ENCODE measurements at places on chromosomes 3 and 15.

DNA sequence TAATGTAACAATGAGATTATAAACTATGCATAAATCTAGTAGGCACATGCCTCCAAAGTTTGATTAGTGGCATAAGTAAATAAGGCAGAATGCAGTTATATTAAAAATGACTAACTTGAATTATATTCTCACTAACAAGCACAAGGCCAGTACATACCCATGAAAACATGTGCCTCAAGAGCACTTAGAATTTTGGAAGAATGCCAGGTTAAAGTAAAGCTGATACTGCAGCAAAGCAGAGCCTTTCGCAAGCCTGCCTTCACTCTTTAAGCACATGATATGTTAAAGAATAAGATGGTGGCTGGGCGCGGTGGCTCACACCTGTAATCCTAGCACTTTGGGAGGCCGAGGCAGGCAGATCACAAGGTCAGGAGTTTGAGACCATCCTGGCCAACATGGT lies 49.0 kb downstream of the KBTBD12 start:
- peak; percentile 33 for DNase-seq

DNA sequence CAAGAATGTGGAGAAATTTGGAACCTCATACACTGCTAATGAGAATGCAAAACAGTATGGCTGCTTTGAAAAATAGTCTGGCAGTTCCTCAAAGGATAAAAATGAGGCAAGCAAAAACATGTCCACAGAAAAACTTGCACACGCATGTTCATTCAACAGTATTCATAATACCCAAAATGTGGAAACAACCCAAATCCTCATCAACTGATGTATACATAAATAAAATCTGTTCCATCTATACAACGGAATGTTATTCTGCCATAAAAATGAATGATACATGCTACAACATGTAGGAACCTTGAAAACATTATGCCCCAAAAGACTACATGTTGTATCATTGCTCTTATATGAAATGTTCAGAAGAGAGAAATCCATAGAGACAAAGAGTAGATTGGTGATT lies 36.4 kb upstream of the OXTR start:
- DNase-seq, result no peak

DNA sequence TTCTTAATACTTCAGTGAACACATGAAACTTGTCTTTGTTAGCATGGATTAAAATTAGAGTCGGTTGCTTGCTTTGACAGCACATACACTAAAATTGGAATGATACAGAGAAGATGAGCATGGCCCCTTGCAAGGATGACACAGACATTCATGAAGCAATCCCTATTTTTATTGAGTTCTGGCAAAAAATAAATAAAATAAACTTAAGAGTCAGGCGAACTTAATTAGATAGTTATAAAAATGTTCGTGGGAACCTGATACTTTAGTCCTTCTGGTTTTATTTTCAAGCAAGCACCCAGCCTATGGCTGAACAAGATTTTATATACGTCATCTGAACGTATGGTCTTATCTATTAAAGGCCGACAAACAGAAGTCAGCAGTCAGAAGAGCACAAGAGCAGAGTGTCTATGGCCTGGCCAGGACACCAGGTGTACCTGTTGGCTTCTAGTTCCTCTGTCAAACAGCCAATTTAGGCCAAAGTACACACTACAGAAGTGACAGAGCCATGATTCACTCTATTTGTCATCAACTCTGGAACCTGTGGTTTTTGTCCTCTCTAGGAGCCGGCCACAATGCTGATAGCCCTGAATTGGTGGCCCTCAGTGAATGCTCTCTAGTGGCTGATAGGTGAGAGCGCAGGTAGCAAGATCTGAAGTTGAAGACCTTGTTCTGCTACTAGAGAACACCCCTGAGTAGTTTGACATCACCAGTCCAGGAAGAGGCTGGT lies 64.3 kb downstream of the LEO1 start:
- peak; percentile 78 for DNase-seq

GRCh38 chr3:133747373-133747772 lies 1.2 kb downstream of the TF start:
- DNase-seq, result no peak

- no peak for DNase-seq
Measured at GRCh38 chr3:133506215-133506901, 67.1 kb upstream of the CDV3 start.

GRCh38 chr15:55164284-55164683 lies 32.5 kb downstream of the RSL24D1 start:
- no peak for DNase-seq

GRCh38 chr15:85503151-85503799 lies 122.9 kb downstream of the AKAP13 start:
- DNase-seq, result no peak

DNA sequence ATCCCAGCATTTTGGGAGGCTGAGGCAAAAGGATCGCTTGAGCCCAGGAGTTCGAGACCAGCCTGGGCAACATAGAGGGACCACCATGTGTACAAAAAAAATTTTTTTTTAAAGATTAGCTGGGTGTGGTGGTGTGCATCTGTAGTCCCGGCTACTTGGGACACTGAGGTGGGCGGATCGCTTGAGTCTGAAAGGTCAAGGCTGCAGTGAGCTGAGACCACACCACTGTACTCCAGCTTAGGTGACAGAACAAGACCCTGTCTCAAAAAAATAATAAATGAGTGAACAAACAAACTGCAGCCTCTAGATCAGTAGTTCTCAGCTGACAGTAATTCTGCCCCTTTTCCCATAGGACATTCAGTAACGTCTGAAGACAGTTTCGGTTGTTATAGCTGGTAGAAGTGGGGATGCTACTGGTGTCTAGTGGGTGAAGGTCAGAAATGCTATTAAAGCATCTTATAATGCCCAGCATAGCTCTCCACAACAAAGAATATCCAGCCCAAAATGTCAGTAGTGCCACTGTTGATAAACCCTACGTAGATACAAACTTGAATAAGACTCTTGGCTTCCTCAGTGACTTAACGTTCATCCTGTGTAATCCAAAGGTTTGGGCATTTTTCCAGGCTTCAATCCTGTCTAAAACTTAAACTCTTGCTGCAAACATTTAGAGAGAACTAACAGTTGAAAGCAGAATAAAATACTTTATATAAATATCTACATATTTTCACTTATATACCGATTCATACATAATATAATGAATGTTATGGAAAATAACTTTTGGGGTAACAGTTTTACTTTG lies 10.6 kb downstream of the SMC4 start:
- DNase-seq, result peak; percentile 25

GRCh38 chr3:147371771-147372340 lies 34.5 kb downstream of the ZIC4 start:
- no peak for DNase-seq

DNA sequence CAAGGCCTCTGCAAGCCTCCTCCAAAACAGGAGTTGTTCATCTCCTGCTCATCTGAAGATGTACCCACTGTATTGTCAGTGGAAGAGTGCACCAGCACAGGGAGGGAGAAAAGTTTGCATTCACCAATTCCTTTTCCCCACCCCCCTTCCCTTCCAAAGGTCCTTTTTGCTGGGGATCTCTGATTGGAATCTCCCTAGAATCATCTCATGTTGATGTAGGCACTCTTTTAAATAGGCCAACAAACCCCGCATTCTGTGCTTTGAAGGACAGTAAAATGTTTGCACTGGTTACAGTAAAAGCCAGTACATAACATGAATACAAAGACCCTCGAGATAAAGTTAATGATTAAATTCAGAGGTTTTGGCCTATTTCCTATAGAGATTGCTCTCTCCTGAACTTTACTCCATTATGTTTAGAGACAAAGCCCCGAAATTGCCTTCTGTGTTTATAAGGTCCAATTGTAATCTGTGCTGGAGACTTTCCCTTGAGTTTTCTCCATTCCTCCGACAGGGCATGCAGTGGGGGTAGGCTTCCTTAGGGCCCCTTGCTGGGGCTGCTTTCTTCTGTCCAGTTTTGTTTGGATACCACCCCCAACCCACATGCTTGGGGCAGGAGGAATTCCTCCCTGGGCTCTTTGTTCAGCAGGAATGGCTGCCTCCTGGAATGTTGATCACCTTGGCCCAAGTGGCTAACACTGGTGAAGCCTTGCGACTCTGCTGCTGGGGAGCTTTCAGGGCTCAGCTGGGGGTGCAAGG lies 22.5 kb downstream of the TRIM71 start:
- no peak for DNase-seq

- no peak for DNase-seq
Measured at GRCh38 chr15:84609818-84610525, 9.2 kb downstream of the ZSCAN2 start.

DNA sequence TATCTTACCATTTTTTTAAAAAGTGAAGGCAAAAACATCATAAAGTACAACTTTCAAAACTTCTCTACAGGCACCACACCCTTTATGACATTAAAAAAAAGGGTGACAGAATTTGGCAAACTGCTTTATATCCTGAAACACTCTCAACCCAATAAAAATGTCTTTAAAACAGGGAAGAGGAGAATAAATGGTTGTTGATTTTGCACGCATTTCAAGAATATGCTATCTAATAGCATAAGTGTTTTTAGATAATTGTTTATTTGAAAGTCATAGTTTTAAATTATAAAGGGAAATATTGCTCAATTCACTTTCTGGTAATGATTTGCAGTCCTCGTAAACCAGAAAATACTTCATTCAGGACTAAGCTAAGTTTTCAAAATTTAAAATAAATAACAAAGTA lies 1.7 kb upstream of the PCOLCE2 start:
- DNase-seq, result peak; percentile 49

GRCh38 chr3:129121016-129121791 lies 400 bp downstream of the RAB43 start:
- DNase-seq, result peak; percentile 47

- DNase-seq, result peak; percentile 81
Measured at GRCh38 chr3:45123581-45124269, 22.5 kb downstream of the CDCP1 start.

- DNase-seq, result no peak
Measured at GRCh38 chr3:136672457-136672856, 79.7 kb downstream of the STAG1 start.

- DNase-seq, result no peak
Measured at GRCh38 chr3:191401775-191402357, 59.1 kb upstream of the PYDC2 start.
